Tibial artery (tissue), 4 donors: ENCODE measurements at places on chromosomes 5 and 9.

DNA sequence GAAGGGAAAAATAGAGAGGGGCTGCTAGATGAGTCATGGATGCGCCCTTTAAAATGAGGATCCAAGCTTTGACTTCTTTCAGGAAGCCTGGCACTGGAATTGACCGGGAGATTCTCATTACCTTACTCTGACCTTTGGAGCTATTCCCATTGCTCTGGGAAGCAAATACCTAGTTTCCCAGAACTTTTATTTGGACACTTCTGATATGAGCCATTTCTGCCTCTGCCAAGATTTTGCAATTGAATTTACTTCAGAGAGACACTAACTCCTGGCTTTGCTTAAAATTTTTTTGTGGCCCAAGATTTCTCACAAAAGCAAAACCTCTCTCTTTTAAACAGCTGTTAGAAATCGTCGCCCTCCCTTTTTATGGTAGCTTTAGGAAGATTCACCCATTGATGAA lies 15.7 kb upstream of the AGXT2 start:
- no peak for DNase-seq

DNA sequence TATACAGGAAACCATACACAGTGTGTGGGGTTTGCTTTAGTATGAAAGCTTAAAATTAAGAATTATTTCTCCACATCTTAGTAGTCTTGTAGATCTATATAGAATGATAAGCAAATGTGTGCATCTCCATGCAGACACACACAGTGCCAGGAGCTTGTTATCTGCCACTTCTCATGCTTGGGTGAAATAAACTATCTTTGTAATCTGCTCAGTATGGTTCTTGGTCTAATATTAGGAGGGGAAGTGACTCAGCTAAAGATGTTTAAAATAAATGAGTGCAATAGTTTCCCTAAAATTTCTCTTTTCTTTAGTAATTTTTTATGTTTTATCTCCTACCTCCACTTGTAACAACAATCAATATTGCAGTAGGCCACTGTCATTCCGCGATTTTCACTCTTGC lies 689.6 kb downstream of the TAF11L14 start:
- DNase-seq: no peak

- no peak for DNase-seq
Observed at GRCh38 chr5:128252196-128252595, 168.6 kb downstream of the SLC12A2 start.

DNA sequence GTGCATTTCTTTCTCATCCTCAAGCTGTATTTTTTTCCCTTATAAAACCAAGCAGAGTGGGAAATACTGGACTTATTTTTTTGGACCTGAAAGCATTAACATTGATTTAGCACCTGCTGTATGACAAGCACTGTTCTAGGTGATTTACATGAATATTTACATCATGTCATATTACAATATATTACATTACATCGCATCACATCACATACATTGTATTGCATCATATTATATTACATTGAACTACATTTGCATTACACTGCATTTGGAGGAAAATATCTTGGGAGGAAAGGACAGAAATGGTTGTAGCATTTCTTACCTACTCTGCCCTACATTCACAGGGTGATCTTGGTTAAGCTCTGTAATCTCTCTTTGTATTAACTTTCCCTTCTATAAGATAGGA lies 11.2 kb upstream of the PDCD1LG2 start:
- DNase-seq: no peak

GRCh38 chr9:69627281-69627680 lies 44.9 kb downstream of the APBA1 start:
- DNase-seq: no peak

- no peak for DNase-seq
Observed at GRCh38 chr5:140595538-140596300, 31.1 kb downstream of the SLC35A4 start.

DNA sequence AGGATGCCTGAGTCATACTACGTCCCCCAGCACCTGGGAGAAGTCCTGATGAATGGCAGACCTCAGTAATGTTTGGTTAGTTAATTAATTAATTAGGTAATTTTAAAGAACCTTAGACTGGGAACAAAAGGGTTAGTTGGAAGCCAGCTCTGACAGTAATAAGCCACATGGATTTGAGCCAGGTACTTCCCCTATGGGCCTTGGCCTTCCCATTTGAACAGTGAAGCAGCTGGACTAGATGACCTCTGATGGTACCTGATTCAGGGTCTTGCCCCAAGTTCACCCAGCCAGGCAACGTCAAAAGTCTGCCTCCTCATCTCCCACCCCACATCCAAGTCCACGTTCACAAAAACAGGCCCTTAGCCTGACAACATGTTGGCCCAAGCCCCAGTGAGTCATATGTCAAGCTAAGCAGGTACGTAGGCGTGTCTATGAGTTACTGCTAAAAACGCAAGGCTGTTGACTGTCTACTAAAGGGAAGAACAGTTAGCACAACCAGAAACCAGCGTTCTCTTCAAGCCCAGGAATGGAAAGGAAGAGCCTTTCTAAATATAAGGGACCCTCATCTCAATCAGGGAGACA lies 303.2 kb downstream of the ACTL7B start:
- DNase-seq: no peak

DNA sequence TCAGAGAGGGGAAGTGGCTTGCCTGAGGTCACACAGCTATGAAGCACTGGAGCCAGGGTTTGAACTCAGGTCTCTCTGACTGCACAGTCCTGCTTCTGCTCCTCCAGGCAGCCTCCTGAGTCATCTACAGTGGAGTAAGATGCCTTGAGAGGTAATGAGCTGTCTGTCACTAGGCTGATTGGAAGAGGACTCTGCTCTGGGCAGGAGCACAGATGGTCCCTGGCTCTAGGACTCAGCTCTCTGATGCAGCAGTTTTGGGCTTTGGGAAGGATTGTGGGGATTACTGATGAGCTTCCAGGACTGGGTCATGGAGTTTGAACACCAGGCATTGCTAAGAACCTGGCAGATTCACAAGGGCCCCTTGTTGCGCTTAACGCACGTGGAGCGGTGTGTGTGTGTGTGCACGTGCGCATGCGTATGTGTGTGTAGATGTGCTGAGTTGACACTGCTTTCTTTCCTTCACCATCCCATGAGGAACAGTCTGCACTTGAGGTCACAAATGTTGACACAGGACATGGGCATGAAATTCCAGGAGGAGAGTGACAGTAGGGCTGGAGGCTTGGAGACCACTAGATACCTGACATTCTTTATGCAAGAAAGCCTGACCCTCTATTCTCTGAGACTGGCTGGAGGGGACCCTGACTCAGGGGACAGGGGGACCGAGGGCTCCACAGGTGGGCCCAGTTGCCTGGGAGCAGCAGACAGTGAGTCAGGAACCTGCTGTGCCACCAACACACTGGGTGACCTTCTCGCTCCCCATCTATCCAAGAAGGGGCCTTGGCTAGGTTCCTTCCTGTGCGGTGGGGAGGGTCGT lies 170.5 kb downstream of the RGS3 start:
- DNase-seq: peak; percentile 10

DNA sequence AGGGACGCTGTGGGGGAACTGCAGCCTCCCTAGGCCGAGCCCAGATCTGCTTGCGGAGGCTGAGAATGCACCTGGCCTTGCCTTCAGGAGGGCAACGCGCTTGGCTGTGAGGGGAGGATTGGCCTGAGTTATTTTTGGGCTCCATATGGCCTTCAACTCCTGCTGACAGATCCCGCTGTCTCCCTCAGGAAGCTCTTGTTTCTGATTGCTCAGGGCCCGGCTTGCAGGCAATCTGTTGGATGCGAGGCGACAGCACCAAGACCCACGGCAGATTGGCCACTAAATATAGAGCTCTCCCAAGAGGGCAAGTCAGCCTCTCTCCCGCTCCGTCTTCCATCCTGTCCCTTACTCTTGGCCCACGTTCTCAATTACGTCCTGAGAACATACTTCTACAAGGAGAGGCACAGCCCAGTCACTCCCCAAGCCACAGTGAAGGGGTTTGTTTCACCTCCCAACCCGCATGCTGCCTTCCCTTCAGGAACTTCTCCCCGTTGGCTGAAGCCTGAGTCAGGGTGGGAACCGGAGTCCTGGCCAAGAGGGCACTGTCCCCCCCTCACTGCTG lies 53.6 kb downstream of the RASGEF1C start:
- no peak for DNase-seq

- DNase-seq: no peak
Observed at GRCh38 chr5:22852807-22853660, at the start of gene CDH12. Gene CDH12 (minus strand): TSS chr5:22853344.

- DNase-seq: no peak
Observed at GRCh38 chr9:134378901-134379338, 52.7 kb downstream of the RXRA start.

DNA sequence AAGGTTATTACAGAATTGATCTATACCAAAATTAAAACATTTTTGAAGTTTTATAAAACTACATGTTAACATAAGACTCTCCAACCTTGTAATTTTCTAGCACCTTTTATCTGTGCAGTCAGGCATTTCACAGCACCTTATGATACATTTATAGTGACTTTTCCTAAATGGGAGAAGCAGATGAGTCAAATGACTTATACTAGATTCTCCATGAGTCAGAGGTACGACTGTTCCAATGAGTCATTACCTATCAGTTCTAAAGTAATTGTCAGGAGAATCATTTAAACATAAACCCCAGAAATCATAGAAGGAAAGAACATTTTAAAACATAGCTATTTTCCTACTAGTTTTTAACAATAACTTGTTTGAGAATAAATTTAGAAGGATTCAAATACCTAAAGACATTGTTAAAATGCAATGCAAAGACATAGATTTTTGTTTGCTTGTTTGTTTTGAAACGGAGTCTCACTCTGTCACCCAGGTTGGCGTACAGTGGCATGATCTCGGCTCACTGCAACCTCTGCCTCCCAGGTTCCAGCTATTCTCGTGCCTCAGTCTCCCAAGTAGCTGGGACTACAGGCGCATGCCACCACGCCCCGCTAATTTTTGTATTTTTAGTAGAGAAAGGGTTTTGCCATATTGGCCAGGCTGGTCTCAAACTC lies 34.7 kb upstream of the DMXL1 start:
- DNase-seq: no peak
